ENCODE measurements at places on chromosomes 2 and 18.

- no peak overlapping the region for H3K4me3 ChIP-seq
- no peaks in the 10 kb centered on the region for H3K4me1 ChIP-seq
- peaks cover 7% of the 10 kb centered on the region for H3K36me3 ChIP-seq
Observed at GRCh38 chr2:230711224-230711623, 1.4 kb upstream of the CAB39 start.

DNA sequence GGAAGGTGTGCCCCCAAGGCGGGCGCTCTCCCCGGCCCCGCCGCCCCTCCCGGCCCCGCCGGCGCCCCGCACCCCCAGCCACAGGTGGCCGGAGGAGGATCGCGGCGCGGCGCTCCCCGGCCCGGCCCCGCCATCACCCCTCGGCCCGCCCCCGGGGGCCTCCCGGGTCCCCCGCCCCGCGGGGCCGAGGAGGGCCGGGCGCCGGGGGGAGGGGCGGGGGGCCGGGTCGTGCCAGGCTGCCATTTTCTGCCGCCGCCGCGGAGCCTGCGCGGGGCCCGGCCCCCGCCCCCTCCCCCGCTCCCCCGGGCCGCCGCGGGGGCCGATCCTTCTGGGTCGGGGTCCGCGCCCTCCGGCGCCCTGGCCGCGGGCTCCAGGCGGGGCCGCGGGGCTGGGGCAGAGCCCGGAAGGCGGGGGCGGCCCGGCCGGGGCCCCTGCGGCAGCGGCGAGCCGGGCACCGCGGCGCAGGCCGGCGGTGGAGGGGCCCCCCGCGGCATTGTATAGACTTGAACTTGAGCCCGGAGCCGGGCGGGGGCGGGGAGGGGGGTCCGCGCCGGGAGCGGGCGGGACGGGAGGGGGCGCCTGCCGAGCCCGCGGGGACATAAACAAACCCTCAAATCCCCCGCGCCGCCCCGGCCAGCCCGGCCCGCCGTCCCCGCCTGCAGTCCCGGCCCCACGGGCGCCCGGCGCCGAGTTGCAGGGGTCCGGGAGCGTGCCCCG is 556 bp downstream of the DNMT3A start:
- DNase-seq, result no peak
- H3K4me3 ChIP-seq, result no peak overlapping the region
- H3K27ac ChIP-seq, result no peak overlapping the region
- no peaks in the 10 kb centered on the region for H3K27me3 ChIP-seq
- peaks cover 5% of the 10 kb centered on the region for H3K4me1 ChIP-seq

DNA sequence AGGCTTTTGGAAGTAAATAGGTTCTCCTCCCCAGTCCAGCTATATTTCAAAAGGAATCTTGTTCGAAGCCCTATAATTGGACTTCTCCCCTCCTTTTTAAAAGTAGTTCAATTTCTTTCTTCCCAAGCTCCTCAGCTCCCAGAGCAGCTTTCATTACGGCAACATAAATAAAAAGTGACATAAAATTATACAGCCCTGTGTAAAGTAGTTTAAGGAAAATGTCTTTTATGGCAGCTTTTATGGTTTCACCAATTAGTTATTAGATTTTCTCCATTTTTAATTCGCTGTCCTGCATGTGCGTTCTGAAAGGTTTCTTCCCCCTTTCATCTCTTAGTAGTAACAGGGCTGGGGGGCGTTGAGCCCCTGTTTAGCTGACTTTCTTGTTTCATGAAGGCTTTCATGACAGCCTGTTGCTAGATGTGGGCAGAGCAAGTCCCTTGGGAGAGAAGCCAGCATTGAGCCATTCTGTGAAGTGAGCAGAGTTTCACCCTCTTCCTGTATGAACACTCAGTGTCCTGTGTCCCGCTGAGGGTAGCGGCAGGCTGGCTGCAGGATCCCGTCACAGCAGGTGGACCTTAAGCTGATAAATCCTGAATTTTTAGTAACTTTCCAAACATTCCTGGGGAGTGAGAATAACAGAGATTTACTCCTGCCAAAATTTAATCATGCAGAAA is 229.7 kb upstream of the SPRED2 start:
- no peak overlapping the region for H3K27ac ChIP-seq
- no peaks in the 10 kb centered on the region for H3K27me3 ChIP-seq
- no peaks in the 10 kb centered on the region for H3K4me1 ChIP-seq
- no peaks in the 10 kb centered on the region for H3K36me3 ChIP-seq
- H3K4me3 ChIP-seq, result no peak overlapping the region

GRCh38 chr18:34890486-34891085 is 150.6 kb upstream of the MAPRE2 start:
- no peak for DNase-seq
- no peaks in the 10 kb centered on the region for H3K4me1 ChIP-seq
- no peaks in the 10 kb centered on the region for H3K27me3 ChIP-seq
- peaks cover 9% of the 10 kb centered on the region for H3K36me3 ChIP-seq
- H3K27ac ChIP-seq, result no peak overlapping the region
- no peak overlapping the region for H3K4me3 ChIP-seq

- peaks cover 15% of the 10 kb centered on the region for H3K36me3 ChIP-seq
- H3K4me3 ChIP-seq, result no peak overlapping the region
- H3K27ac ChIP-seq, result no peak overlapping the region
Observed at GRCh38 chr2:28407976-28408690, 15.5 kb downstream of the FOSL2 start.

DNA sequence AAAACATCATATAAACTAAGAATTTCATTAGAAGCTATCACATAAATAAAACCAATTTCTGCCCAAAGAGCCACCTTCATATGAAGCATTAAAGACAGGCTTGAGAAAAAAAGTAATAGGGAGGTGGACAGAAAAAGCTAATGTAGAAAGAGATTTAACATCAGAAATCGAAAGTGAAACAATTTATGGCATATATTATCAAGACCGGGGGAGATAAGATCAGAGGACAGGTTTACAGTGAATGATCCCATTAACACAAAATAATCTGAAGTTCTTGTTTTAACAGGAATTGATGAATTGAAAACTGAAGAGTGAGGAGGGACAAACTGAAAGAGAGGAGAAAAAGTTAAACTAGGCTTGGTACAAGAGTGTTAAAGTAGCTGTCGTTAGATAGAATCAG is 786.3 kb upstream of the FSHR start:
- H3K36me3 ChIP-seq, result no peaks in the 10 kb centered on the region
- peaks cover 27% of the 10 kb centered on the region for H3K27me3 ChIP-seq

DNA sequence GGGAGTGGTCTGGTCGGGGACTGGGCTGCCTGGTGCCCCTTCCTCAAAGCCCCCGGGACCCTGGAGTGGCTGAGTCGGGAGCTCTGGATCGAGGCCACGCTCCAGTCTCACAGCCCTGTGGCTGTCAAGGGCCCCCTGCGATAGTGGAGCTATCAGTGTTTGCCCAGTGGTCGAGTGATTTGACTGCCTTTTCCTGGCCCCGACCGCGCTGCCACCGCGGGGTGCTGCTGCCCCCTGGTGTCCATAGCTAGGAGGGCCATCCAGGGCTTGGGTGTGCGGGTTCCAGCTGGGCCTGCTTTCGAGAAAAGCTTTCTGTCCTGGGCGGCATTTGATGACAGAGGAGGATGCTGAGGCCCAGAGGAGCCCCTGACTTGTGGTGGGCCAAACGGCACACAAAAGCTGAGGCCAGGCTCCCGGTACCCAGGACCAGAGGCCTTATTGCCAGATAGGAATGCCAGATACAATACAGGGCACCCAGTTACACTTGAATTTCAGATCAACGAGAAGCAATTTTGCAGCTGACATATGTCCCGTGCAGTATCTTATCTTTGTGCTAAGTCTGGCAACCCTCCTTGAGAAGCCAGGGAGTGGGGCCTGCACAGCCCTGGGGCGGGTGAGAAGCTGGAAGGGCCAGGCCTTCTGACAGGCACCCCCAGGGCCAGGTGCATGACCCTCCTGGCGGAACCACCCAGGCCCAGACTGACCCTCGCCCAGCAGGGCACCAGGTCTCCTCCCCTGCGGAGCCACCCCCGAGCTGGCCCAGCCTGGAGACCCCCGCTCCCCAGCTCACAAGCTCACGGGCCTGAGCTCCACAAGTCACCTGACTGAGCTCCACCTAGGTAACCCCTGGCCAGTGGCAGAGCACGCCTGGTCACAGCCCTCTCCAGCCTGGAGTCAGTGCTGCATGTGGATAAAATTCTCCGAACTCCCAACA is 13.0 kb downstream of the ODC1 start:
- no peak overlapping the region for H3K4me3 ChIP-seq
- H3K36me3 ChIP-seq, result peaks cover 7% of the 10 kb centered on the region
- DNase-seq, result peak; percentile 87
- H3K27me3 ChIP-seq, result no peaks in the 10 kb centered on the region
